ENCODE measurements at places on chromosomes 2 and 18.

- no peak for DNase-seq
These were observed 1.2 kb downstream of the KCNG2 start for GRCh38 chr18:79798999-79799370.

DNA sequence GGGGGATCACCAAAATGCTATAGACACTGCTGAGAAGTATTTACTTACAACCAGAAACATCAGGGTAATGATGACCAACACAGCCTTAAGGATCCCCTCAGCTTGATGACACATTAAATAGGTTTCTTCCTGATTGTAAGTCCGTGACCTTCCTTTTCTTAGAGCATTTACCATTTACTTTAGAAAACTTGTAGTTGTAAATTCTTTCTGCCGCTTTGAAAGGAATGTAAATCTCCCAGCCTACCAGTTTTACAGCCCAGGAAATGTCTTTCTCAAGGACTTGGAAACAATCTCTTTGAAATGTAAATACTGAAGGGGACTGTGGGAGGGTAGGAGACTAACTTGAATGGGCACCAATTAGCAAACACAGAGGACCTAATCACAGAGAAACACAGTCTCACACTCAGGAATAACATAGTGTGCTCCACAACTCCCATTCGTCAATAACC is 278.6 kb downstream of the DSC3 start:
- no peak for DNase-seq

GRCh38 chr2:18253686-18254197 is 306.7 kb downstream of the RDH14 start:
- DNase-seq = no peak

DNA sequence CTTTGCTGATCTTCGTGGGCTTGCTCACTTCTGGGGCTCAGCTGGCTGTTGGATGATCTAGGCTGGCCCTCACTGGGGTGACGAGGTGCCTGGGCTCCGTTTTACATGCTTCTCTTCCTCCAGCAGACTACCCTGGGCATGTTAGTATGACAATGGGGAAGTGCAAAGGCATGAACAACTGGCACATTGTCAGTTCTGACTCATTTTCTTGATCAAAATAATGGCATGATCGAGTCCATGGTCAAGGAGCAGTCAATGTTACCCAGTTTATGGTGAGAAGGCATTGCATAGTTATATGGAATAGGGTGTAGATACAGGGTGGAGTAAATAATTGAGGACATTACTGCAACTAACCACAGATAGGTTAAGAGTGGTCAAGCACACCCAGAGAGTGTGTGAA is 10.0 kb upstream of the UPP2 start:
- DNase-seq = no peak

DNA sequence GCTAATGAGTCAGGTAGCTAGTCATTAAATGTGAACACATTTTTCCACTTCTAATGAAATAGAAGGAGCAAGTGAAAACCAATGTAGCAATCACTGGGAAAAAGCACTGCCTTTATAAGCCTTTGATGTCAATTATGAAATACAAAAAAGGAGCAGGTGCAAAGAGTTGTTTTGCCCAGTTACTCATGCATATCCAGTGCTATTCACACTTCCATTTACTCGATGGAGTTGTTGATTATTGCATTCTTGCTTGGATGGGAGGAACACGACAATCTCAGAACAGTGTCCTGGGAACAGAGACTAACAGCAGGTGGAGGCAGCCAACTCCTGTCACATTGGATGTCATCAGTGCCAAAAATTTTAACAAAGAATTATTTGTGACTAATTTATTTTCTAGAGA is 372.5 kb downstream of the CBLN2 start:
- no peak for DNase-seq

- no peak for DNase-seq
These were observed 32.2 kb upstream of the REL start for GRCh38 chr2:60849187-60849586.

DNA sequence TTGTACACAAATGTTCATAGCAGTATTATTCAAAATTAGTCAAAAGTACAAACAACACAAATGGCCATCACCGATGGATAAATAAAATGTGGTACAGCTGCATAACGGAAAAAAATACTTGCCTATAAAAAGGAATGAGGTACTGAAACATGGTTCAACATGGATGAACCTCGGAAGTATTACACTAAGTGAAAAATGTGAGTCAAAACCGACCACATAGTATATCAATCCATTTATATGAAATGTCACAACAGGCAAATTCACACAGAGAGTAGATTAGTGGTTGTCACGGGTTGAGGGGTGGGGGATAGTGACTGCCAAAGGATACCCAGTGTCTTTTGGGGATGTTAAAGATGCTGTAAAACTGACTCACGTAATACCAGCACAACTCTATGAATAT is 3.5 kb downstream of the SS18 start:
- DNase-seq = no peak

GRCh38 chr2:214547931-214548330 is 137.1 kb downstream of the VWC2L start:
- DNase-seq = no peak
